ENCODE measurements at places on chromosomes 16 and 17.

DNA sequence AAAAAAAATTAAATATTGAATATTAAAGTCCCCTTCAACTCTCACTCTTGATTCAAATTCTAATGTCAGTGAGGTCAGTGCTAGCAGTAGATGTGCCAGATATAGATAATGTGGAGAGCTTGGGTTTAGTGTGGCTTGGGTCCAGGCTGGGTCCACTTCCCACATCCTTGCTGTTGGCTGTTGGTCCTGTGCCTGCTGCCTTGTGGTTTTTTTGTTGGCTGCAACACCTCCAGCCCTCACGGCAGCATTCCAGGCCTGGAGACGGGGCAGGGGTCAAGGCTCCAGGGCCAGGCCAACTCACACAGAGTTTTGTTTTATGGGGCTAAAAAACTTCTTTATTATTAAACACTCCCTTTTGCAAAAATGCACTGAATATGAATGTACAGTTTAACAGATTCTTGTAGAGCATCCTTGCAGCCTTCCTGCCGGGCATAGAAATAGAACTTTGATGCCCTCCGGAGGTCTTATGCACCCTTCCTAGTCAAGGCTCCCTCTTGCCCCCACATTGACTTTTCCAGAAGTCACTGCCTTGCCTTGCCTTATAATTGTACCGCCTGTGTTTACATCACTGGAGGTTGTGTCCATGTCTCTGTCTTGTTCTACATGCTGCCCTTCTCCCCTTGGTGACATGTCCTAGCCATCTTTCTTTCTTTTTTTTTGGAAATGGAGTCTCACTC lies 25.5 kb upstream of the MYO15B start:
- DNase-seq, result no peak

- DNase-seq, result no peak
Measured at GRCh38 chr17:49000943-49001342, 3.8 kb downstream of the IGF2BP1 start.

- DNase-seq, result no peak
Measured at GRCh38 chr16:87057211-87057881, 259.8 kb downstream of the C16orf95 start.

DNA sequence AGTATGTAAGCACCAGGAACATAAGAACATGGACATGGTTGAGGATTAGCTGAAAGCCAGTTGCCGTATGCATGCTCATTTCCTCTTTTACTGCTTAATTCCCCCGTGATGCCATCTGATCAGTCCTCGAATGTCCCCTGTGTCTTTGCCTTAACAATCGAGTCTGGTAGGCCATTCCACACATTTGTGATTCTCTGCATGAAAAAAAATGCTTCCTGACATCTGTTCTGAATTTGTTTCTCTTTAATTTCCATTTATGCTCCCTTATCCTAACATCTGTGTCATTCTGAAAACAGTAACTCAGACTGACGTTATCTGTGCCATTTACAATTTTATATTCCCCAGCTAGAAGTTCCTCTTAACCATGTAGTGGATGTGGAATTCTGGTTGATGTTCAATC lies 158.2 kb upstream of the TOX3 start:
- no peak for DNase-seq

GRCh38 chr17:74213861-74214391 lies 555 bp downstream of the TTYH2 start:
- peak; percentile 51 for DNase-seq
